ENCODE measurements at places on chromosomes 2 and 18. TPM values are rescaled to one million over a fixed set of nuclear protein-coding genes. Genes with fewer than 3 reads are reported as not detected.

Gene LHCGR
- total RNA-seq, result not detected

Gene ANKRD30BL
- not detected for total RNA-seq

Gene KCNE4
- 0.12 TPM for total RNA-seq

Gene PRSS56
- total RNA-seq, result not detected

Gene LYPD6B
- total RNA-seq, result 3.2 TPM

Gene PDE1A
- 1.2 TPM for total RNA-seq

Gene LYG2
- total RNA-seq, result not detected

Gene MROH2A
- total RNA-seq, result 0.52 TPM

Gene C2orf92
- 1.7 TPM for total RNA-seq

Gene D2HGDH
- 20.1 TPM for total RNA-seq

Gene LRATD1
- total RNA-seq, result 74.7 TPM

Gene ASPRV1
- total RNA-seq, result 0.16 TPM

Gene G6PC2
- not detected for total RNA-seq

Gene IL36G
- 27.4 TPM for total RNA-seq

Gene RAX
- not detected for total RNA-seq

Gene FAM237A
- not detected for total RNA-seq

Gene CGREF1
- 0.96 TPM for total RNA-seq

Gene SERPINB10
- total RNA-seq, result 0.36 TPM

Gene NPPC
- 2.1 TPM for total RNA-seq

Gene SH3RF3
- 0.68 TPM for total RNA-seq

Gene ATL2
- 52.2 TPM for total RNA-seq

Gene CHAC2
- 4.8 TPM for total RNA-seq
